Activated T-helper 1 cell treated with anti-CD3 and anti-CD28 coated beads, Interleukin-12 subunit alpha, Interleukin-12 subunit beta, Interleukin-2, Interleukin-4 antibody, amounts not matched to agents 30 ng/mL and 10 ng/mL and 1 ng/mL, durations not matched to agents 14 hours and 24 hours and 36 hours (primary cell): ENCODE measurements at places on chromosomes 11 and 22. TPM values are rescaled to one million over a fixed set of nuclear protein-coding genes. Genes with fewer than 3 reads are reported as not detected.
A peak's percentile ranks its signal among the peaks of the same experiment; 100 is the strongest.

- no peak for DNase-seq
Measured at GRCh38 chr22:31627223-31627731, 34.7 kb downstream of the PISD start.

DNA sequence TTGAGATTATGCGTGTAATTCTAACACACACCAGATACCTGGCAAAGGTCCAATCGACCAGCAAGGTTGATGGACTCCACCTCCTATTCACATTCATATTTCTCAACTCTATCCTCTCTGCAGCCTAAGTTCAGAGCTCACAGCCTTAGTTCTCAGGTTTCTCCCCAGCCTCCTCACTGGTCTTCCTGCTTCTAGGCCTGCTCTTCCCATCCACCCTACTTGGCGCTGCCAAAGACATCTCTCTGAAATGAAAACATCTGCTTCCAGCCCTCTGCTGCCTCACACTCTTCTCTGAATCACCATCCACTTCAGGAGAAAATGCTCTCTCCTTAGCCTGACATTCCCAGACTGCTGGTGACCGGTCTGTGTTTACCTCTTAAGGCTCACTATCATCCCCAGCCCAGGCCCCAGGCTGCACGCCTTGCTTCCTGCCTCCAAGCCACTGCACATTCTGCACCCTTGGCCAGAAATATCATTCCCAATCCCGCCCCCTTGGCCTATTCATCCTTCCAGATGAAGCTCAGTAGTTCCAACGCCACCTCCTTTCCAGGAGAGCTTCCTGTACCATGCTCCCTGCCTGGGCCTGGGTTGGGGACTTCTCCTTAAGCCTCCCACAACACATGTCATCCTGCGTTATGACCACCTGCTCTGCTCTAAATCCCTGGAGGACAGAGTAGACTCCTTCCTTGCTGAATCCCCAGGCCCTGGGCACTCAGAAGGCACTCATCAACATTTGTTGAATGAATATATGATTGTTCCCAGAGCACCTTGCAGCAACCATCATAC lies 3.5 kb downstream of the ARRB1 start:
- no peak for DNase-seq

- no peak for DNase-seq
Measured at GRCh38 chr22:48588878-48589450, 1238.7 kb downstream of the BRD1 start.

- peak; percentile 41 for DNase-seq
Measured at GRCh38 chr11:63536669-63537292, at the start of gene PLAAT4. Gene PLAAT4, plus strand, starts transcription at chr11:63536808. Its CDS starts 61 bp downstream, at chr11:63536869.

Gene KRTAP5-9
- not detected in 2 replicates for total RNA-seq

GRCh38 chr11:68838572-68838964 lies 3.1 kb downstream of the CPT1A start:
- no peak for DNase-seq

- DNase-seq, result no peak
Measured at GRCh38 chr11:35418282-35419183, 825 bp downstream of the SLC1A2 start.
